NCI-H1436 treated with DMSO at 0.1 percent for 48 hours (cell line): ENCODE measurements at places on chromosomes 5 and 9.

DNA sequence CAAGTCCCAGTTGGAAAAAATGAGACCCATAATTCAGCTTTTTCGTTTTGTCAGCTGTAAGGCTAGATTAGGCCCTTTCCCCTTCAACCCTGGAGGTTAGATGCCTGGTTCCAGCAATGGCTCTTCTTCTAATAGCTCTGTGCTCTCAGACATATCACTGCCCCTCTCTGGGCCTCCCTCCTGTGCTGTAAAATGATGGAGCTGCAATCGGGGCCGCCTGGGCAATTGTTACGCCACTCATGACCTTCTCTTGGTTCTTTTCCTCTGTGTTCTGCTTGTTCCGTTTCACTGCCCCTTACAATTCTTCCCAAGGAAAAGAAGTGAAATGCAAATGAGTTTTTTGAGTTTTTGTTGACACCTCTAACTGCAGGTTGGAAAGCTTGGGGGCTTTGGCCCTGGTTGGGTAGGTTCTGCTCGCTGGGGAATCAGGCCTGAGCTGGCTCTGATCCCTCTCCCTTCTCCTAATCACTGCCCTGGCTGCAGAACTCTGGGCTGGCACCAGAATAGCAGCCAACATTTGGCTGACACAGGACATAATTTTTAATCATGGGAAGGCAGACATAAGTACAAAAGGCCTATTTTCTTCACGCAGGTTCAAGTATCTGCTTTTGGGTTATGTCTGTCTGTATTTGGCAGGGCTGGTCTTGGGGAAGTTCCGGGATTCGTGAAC, 110.9 kb downstream of the FOXD1 start:
- DNase-seq, result no peak

GRCh38 chr9:114110180-114110579, 11.1 kb upstream of the KIF12 start:
- no peak for DNase-seq

GRCh38 chr9:14066831-14067230, 247.1 kb downstream of the NFIB start:
- no peak for DNase-seq

- no peak for DNase-seq
These were observed 69.4 kb downstream of the APBA1 start for GRCh38 chr9:69602773-69603172.

- DNase-seq, result no peak
These were observed 338.0 kb downstream of the MAN2A1 start for GRCh38 chr5:110027527-110028322.

DNA sequence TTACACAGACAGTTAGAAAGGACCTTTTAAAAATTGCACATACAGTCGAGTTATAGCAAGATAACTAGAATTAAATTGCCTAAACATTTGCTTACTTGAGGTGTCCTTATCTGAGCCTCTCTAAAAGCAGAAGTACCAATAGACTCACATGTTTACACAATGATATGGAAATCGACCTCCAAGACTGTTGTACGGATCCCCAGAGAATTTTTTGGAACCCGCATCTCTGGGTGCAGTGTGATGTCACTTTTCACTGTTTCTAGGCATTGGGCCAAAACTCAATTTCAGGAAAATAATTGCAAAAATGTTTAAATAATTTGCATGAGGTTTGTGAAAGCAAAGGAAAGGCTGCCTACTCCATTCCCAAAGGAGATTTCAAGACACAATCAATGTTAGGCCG, 63.1 kb upstream of the ATG10 start:
- peak; percentile 66 for DNase-seq
